ENCODE measurements at places on chromosomes 12 and 14. TPM values are rescaled to one million over a fixed set of nuclear protein-coding genes. Genes with fewer than 3 reads are reported as not detected.

DNA sequence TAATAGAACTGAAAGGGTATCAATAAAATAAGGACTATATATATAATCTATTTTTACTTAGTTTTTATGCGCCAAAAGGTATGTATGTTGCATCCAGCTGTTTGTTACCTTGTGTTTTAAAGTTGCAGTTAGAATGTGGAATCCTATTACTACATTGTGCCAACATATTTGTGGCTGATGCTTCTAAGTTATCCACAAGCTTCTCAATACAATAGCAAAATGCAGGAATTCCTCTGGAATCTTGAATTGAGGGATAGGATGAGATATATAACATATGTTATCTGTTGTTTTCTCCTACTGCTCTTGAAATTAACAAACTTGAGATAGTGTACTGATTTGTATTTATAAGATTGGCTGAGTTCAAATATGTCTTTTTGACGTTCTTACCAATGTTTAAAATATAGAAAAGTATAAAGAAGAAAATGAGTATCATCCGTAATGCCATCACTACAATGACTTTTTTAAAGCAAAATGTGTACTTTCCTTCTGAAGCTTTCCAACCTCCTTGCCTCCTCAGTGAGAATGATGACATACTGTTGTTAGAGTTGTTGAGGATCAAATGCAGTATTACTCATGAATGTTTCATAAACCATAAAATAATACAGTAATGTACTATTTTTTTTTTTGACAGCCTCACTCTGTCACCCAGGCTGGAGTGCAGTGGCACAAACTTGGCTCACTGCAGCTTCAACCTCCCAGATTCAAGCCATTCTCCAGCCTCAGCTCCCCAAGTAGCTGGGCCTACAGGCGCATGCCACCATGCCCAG lies 6.6 kb downstream of the RAP1B start:
- no peak for DNase-seq

GRCh38 chr12:6039894-6040601 lies 84.4 kb downstream of the VWF start:
- DNase-seq, result no peak

Gene SLC6A15
- not detected for total RNA-seq

Gene TUNAR
- total RNA-seq, result not detected

Gene TESPA1
- 1.1 TPM for total RNA-seq

Gene GPRC5D
- not detected for total RNA-seq

Measured in right cardiac atrium (tissue), 5 donors.